Memory B cell (primary cell): ENCODE measurements at places on chromosomes 5 and 9.

- H3K27ac ChIP-seq, result no peak overlapping the region
- H3K36me3 ChIP-seq, result no peaks in the 10 kb centered on the region
- DNase-seq, result no peak
- no peaks in the 10 kb centered on the region for H3K27me3 ChIP-seq
- H3K4me3 ChIP-seq, result no peak overlapping the region
These were observed 805.4 kb upstream of the CDH6 start for GRCh38 chr5:30387974-30388632.

- no peak overlapping the region for H3K27ac ChIP-seq
- H3K4me1 ChIP-seq, result no peaks in the 10 kb centered on the region
- no peaks in the 10 kb centered on the region for H3K27me3 ChIP-seq
- H3K36me3 ChIP-seq, result peaks cover 64% of the 10 kb centered on the region
- no peak overlapping the region for H3K4me3 ChIP-seq
- DNase-seq, result no peak
These were observed 25.7 kb downstream of the CEP72 start for GRCh38 chr5:637581-638450.

DNA sequence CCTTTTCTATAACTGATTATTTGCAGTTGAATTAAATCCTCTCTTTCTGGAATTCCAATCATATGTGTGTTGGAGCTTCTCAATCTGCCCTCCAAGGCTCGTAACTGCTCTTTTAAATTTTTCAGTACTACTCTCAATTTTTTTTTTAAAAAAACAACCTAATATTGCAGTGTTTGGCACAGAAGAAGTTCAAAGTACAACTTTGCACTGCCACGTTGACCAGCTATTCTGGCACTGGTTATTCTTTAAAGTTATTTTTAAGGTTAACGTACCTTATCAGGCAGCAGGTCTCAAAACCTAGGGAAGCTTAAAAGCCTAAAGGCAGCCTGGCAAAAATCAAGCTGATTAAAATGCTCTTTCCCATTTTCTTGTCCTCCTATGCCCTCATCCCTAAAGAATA, 120.5 kb downstream of the GHR start:
- H3K4me1 ChIP-seq, result no peaks in the 10 kb centered on the region
- H3K27me3 ChIP-seq, result peaks cover 10% of the 10 kb centered on the region
- no peak for DNase-seq
- H3K27ac ChIP-seq, result no peak overlapping the region
- H3K4me3 ChIP-seq, result no peak overlapping the region

DNA sequence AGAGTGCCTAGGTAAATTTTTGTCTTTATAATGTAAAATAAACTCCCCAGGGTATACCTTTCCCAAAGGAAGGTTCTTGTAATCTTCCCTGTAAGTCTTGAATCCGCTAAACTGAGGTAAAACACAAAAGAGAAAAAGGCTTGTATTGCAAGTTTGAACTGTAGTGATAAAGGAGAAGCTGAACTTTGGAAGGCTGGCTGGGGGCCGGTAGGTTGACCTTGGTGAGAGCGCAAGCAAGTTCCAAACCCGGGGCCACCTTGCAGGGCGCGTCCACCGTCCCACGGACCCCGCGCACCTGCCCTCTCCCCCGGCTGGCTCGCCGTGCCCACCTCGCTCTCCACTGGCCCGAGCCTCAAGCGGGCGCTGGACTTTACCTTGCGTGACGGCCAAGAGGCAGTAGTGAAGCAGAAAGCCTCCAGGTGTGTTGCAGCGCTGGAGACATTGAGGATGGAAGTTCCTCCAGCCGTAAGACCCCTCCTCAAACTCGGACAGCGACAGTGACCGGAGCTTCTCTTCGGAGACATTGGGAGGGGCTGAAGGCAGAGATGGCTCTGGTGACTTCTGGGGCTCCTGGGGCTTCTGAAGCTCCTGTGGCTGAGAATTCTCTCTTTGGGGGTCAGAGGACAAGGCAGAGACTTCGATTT, 428 bp downstream of the SLCO4C1 start:
- peaks cover 3% of the 10 kb centered on the region for H3K27me3 ChIP-seq
- peak overlapping the region; percentile 79 for H3K4me3 ChIP-seq
- DNase-seq, result no peak
- H3K36me3 ChIP-seq, result no peaks in the 10 kb centered on the region

GRCh38 chr9:132157347-132158116, 4.3 kb upstream of the NTNG2 start:
- peaks cover 2% of the 10 kb centered on the region for H3K36me3 ChIP-seq
- H3K4me1 ChIP-seq, result peaks cover 5% of the 10 kb centered on the region
- no peak for DNase-seq
- no peak overlapping the region for H3K4me3 ChIP-seq
- H3K27ac ChIP-seq, result no peak overlapping the region

DNA sequence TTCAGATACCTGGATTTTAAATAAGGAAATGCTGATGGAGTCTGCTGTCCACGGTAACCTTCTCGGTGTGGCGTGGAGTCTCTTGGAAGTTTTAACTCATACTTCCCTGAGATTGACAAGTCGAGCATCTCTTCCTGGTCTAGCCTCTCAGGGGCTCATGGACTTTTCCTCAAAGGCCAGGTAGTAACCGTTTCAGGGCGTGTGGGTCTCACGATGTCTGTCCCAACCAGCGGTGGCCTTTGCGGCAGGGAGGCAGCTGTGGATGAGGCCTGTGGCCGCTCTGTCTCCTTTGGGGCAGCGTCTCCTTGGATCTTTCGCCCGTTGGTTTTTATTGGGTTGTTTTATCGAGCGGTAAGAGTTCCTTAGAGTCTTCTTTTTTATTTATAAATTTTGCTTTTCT, 32.8 kb downstream of the CEP72 start:
- no peak overlapping the region for H3K27ac ChIP-seq
- no peaks in the 10 kb centered on the region for H3K27me3 ChIP-seq
- peaks cover 15% of the 10 kb centered on the region for H3K4me1 ChIP-seq
- H3K36me3 ChIP-seq, result peaks cover 25% of the 10 kb centered on the region
- no peak for DNase-seq

DNA sequence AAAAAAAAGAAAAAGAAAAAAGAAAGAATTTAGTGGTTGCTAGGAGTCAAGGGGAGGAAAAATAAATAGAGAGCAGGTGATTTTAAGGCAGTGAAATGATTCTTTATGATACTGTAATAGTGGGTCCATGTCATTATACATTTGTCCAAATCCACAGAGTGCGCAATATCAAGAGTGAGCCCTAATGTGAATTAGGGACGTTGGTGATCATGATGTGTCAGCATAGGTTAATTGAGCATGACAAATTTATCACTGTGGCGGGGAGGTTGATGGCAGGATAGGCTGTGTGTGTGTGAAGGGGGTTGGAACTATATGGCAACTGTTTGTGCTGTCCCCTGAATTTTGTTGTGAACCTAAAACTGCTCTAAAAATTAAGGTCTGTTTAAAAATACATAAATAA, 357.8 kb downstream of the ICE1 start:
- H3K4me3 ChIP-seq, result no peak overlapping the region
- no peak for DNase-seq
- H3K27ac ChIP-seq, result no peak overlapping the region
- H3K27me3 ChIP-seq, result no peaks in the 10 kb centered on the region

- DNase-seq, result no peak
- H3K4me3 ChIP-seq, result no peak overlapping the region
- peaks cover 16% of the 10 kb centered on the region for H3K27me3 ChIP-seq
- peak overlapping the region; percentile 14 for H3K27ac ChIP-seq
These were observed 8.1 kb upstream of the SLC2A8 start for GRCh38 chr9:127388856-127389238.

DNA sequence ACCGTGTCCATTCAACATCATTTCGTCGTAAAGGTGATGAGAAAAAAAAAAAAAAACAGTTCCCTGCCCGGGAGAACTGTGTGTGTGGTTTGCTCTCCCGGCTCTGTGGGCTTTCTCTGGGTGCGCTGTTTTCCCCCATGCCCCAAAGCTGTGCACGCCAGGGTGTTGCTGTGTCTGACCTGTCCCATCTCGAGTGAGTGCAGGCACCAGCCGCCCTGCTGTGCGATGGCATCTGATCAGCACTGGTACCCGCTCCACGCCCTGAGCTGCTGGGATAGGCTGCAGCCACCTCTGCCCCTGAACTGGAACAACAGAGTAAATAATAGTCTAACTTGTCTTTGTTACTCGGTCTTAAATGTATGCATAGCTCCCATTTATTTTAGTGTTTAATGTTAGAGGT, 33.3 kb downstream of the CEP72 start:
- no peak overlapping the region for H3K27ac ChIP-seq
- peaks cover 21% of the 10 kb centered on the region for H3K36me3 ChIP-seq
- H3K4me1 ChIP-seq, result peaks cover 15% of the 10 kb centered on the region

DNA sequence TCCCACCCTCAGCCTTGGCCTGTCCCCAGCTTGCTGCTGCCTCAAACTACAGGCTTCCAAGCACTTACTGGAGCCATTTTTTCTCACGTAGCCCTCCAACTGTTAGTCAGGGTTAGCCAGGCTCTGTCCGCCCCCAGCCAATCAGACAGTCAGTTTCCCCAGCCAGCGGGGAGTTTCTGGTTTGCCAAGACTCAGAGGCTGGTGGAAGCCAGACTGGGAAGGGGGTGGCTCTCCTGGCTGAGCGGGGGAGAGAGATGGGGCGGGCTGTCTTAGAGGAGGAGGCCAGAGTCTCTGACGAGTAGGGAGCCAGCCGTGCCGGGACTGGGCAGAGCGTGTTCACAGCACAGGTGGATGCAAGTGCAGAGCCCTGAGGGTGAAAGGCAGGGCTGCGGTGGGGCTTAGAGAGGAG, 15.3 kb downstream of the PROP1 start:
- no peak overlapping the region for H3K27ac ChIP-seq
- peaks cover 28% of the 10 kb centered on the region for H3K27me3 ChIP-seq
- H3K4me3 ChIP-seq, result no peak overlapping the region
- DNase-seq, result no peak

GRCh38 chr9:5073701-5074100, 88.6 kb downstream of the JAK2 start:
- H3K27me3 ChIP-seq, result no peaks in the 10 kb centered on the region
- peaks cover 2% of the 10 kb centered on the region for H3K4me1 ChIP-seq
- H3K27ac ChIP-seq, result no peak overlapping the region
- DNase-seq, result no peak

GRCh38 chr5:145077028-145077427, 758.1 kb downstream of the PRELID2 start:
- DNase-seq, result no peak
- H3K4me1 ChIP-seq, result no peaks in the 10 kb centered on the region

DNA sequence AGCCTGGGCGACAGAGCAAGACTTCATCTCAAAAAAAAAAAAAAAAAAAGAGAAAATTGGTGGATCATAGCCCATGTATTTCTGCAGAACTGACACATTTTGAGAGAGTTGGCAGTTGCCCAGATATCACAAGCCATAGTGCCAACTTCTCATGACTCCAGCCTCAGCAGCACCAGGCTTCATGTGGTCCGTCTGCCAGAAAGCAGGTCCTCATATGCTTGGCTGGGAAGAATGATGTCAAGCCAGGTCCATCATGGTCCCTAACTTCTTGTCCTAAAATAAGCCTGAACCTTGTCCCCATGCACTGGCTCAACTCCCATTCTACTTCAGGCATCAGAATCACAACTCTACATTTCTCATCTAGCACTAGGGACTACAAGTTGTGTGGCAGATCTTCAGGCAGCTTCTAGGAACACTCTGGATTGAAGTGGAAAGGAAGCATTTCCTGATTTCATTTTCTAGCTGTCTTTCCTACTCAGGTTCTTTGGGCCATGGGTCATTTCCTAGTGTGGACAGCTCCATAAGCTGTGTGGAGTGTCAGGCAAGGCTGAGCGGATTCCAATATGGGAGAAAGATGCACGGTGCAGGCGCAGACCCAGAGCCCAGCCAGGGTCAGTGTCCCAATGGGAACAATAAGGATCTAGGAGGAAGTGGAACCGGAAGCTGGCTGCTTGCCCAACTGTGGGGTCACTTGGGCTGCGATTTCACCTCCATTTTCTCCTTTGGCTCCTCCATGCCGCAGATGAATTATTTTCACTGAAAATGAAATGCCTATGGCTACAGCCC, 90.1 kb downstream of the LMNB1 start:
- no peak overlapping the region for H3K4me3 ChIP-seq
- H3K27me3 ChIP-seq, result no peaks in the 10 kb centered on the region
- no peak for DNase-seq
- peak overlapping the region; percentile 42 for H3K27ac ChIP-seq
- peaks cover 6% of the 10 kb centered on the region for H3K36me3 ChIP-seq
- H3K4me1 ChIP-seq, result peaks cover 10% of the 10 kb centered on the region

DNA sequence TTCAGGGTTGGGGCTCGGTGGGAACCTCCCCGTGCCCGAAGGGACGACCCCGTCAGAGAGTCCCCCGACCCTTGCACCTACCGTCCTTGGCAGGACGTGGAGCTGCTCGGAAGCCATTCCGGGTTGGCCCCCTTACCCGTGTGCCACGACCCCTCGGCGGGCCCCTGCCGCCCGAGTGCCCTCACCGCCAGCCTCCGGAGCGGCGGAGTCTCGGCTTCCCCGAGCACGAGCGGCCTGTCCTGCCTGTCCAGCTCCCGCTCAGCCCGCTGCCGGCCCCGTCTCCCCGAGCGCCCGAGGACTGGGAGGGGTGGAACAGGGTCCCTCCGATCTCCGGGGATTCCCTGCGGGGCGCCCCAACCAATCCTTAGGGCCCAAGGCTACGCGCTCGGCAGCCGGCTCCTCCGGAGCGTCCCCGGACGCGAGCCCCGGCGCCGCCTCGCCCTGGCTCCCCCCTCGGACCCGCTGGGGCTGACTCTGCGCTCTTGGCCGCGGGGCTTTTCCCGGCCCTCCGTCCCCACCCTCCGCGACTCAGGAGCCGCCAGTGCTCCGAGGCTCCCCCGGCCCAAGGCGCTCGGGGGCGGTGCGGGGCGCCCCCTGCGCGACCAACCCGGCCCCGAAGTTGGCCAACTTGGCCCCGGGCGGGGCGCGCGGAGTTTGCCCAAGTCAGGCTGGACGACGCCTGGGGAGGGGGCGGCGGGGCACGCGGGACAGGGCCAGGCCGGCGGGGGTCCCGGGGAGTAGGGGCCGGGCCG, 654 bp downstream of the ADAMTS2 start:
- H3K4me1 ChIP-seq, result peaks cover 9% of the 10 kb centered on the region
- no peak overlapping the region for H3K27ac ChIP-seq

DNA sequence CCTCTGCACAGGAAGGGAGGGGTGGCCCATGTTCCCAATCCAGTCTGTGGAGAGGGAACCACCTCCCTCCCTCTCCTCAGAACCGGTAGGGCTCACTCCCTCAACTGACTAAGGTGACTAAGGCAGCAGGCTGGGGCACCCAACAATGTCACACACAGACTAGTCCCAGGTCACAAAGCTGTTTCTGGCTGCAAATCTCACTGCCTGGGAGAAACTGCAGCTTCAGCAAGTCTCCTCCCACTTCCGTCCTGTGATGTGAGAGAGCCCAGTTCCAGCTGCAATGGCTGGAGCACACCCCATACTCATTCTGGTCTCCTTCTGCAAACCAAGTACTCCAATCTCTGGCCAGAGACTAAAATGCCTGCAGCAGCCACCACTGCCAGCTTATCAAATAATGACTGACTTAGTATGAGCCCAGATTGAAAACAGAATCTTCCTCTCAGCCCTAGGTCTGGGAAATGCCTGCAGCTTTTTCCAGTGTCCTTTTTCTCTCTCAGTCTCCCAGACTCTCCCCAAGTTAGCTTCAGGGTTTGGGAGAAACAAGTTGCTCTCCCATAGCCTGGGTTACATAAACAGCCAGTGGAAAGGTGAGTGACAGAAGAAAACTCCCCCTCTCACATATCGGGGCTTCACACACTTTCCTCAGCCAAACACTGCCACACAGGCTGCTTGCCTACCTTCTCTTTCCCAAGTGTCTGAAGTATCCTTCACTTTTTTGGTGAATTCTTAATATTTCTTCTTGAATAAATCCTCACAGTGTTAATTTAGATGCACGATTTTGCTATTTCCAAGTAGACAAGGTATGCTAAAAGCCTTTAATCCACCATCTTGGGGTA, 247.4 kb upstream of the RASA1 start:
- no peak overlapping the region for H3K27ac ChIP-seq
- peaks cover 10% of the 10 kb centered on the region for H3K4me1 ChIP-seq
- no peaks in the 10 kb centered on the region for H3K36me3 ChIP-seq
